Caudate nucleus (tissue), 63 donors: ENCODE measurements at places on chromosomes 11 and 22.
A peak's percentile ranks its signal among the peaks of the same experiment; 100 is the strongest.

GRCh38 chr11:61061081-61061826 is 41.0 kb upstream of the CD5 start:
- DNase-seq: no peak

DNA sequence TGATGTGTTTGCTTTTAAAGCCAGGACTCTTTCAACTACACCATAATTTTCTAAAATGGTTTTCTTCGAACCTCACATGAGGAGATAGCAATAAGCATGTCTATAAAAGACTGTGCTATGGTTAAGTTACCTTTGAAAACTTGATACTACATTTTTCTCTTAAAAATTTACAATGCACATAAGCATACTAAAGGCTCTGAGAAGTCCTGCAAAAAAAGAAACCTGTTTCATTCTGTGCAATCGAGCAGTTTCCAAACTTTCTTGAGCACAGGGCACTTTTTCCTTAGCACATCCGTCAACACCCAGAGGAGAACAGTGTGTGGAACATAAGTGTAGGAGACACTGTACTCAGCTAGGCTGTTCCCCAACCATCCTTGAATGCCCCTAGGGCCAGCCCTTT is 144.1 kb upstream of the ARHGAP20 start:
- no peak for DNase-seq

GRCh38 chr11:45185228-45185729 is 38.8 kb downstream of the PRDM11 start:
- no peak for DNase-seq

- no peak for DNase-seq
These were observed 24.0 kb downstream of the PANX1 start for GRCh38 chr11:94152678-94153065.

DNA sequence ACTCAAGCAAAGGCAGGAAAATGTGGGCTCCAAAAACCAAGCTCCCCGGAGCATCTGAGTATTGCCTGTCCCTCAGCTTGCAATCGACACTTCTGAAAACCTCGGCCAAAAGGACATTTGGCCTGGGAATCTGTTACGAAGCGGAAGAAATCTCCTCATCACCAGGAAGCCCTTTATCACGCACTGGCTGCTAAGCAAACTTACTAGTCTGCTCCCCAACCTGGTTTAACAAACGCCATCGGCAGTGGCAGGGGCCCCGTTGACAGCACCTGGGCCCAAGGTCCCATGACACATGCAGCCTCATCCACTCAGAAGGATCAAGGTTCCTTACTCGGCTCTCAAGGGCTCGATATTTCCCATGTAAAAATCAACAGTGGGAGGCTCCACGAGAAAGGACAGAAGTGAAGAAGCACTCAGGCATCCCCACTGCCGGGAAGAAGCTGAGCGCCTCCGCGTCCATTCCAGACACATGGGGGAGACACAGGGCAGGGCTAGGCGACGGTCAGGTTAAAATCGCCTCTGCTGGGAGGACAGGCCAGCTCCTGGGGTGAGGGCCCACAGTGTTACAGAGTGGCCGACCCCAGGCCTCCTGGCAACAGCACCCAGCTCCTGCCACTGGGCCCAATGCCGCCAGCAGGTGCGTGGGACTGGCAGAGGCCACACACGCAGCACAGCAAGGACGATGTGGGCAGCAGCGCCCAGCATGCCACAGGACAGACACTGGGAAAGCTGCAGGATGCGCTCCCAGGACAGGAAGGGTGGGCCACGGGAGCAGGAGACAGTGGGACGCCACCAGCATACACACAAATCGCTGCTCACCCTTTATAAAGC is 27.1 kb downstream of the BRD1 start:
- no peak for DNase-seq

- DNase-seq: no peak
These were observed 40.1 kb upstream of the TOLLIP start for GRCh38 chr11:1349327-1350041.

GRCh38 chr11:113873236-113873626 is 2.1 kb downstream of the USP28 start:
- DNase-seq: no peak

GRCh38 chr22:37370306-37370979 is 56.8 kb downstream of the ELFN2 start:
- DNase-seq: no peak

DNA sequence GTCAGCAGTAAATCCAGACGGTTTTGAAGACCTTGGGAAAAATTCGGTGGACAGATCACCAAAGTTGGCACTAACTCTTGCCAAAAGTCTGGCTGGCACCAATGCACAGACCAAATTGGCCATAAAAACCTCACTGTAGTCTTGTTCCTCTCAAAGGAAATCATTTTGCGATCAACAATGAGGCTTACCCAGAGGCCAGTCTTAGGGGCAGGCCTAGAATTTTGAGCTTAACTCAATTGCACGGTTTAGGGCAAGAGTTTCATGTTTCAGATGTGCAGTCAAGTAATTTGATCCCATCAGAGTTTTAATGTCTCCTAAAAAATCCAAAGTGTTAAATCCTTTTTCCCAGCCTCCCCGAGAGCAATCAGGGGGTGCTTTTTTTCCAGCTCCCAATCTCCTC is 19.0 kb downstream of the MPPED2 start:
- DNase-seq: no peak

- peak; percentile 75 for DNase-seq
These were observed 129.7 kb downstream of the LDLRAD3 start for GRCh38 chr11:36073411-36074203.

- DNase-seq: no peak
These were observed 5.5 kb downstream of the CDC42EP1 start for GRCh38 chr22:37565830-37566229.

GRCh38 chr22:35589071-35589755 is 27.9 kb downstream of the MB start:
- no peak for DNase-seq

- DNase-seq: peak; percentile 20
These were observed 102.5 kb downstream of the TIMP3 start for GRCh38 chr22:32904044-32904443.

DNA sequence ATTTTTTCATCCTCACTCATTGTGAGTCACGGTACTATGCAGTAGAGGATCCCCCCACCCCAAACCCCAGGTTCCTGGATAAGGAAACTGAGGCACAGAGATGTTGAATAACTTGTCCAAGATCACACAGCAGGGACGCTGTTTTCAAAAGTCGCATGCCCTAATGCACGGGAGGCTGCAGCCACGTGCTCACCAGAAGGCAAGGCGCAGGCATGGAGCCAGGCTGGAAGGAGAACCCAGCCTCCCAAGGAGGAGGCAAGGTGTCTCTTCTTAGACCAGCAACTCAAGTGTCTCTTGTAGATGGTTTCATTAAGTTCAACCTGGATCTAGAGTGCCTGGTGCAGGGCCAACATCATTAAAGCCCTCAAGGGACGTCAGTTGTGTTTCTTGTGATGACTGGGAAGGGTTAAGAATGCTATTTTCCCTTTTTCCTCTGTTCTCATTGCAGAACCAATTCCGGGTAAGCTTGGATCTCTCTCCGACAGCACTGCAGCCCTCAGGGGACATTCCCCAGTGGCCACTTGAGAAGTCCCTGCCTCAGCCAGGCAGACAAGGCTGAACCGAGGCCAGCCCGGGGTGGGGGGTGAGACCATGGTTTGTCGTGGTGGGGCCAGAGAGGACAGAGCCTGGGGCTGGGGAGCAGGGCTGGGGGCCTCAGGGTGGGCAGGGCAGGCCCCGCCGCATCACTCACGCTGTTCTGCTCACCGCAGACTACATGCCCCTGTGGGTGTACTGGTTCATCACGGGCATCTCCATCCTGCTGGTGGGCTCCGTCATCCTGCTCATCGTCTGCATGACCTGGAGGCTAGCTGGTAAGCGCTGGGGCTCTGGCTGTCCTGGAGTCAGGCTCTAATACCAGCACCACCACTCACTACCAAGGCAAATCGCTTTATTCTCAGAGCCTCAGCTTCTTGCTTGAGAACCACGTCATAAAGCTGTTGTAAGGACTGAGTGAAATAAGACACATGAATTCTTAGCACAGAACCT is 15.7 kb downstream of the TMEM121B start:
- no peak for DNase-seq

- no peak for DNase-seq
These were observed 72.8 kb upstream of the KCNQ1OT1 start for GRCh38 chr11:2772544-2773031.

GRCh38 chr22:49322861-49323622 is 504.6 kb downstream of the BRD1 start:
- no peak for DNase-seq

DNA sequence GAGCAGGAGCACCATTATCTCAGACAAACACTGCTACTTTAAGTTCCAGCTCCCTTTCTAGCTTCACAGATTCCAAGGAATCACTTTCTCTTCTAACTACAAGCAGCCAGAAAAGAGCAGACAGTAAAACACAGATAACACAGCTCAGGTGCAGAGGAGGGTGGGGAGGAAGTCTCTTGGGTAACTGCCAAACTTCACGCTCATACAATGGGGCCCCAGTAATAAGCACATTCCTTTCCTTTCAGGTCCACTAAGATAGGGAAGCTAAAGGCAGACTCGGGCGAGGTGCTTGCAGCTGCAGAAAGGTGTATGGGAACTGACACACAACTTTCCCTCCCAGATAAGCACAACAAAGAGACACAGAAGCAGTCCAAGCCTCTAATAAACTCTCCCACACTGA is 69.2 kb upstream of the OR9G4 start:
- DNase-seq: no peak

DNA sequence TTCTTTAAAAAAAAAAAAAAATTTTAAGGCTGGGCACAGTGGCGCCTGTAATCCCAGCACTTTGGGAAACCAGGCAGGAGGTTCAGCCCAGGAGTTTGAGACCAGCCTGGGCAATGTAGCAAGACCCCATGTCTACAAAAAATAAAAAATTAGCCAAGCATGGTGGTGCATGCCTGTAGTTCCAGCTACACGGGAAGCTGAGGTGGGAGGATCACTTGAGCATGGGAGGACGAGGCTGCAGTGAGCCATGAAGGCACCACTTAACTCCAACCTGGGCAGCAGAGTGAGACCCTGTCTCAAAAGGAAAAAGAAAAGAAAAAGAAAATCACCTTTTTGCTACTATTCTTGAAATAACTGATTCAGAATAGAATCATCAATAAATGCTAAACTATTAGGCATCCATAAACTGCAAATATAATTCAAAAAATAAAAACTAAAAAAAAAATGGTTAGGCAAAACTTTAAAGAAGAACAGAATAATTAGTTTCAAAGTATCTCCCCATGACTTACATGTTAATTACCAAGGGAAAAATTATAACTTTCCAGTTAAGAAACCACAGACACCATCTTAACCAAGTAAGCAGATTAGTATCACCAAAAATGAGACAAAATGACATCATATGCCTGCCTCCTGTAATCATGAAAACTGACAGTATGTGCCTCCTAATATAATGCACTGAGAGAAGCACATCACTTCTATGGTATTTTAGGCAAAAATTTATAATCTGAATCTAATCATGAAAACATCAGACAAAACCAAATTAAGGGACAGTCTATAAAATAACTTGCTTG is 63.6 kb downstream of the DENND5A start:
- DNase-seq: no peak

DNA sequence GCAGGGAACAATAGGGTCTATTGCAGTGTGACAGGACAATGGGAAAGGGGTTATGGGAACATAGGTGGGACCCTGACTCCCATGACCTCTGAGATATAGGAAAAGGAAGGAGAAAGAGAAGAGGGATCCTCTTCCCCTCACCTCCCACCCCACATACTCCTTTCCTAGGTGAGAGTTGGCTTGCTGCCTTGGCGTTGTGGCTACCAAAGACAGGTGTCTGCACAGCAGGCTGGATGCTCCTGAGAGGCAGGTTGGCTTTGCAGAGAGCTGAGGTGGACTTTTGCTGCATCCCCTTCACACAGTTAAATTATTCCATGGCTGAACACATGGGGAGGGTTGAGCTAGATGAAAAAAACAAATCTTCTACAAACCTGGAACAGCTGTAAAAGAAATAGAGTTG is 80.7 kb downstream of the SYT9 start:
- DNase-seq: no peak

- no peak for DNase-seq
These were observed 46.4 kb downstream of the CD82 start for GRCh38 chr11:44611687-44612434.

GRCh38 chr22:37353839-37354238 is 71.5 kb downstream of the CYTH4 start:
- no peak for DNase-seq

- DNase-seq: no peak
These were observed 155.1 kb downstream of the TENM4 start for GRCh38 chr11:79285756-79286155.

DNA sequence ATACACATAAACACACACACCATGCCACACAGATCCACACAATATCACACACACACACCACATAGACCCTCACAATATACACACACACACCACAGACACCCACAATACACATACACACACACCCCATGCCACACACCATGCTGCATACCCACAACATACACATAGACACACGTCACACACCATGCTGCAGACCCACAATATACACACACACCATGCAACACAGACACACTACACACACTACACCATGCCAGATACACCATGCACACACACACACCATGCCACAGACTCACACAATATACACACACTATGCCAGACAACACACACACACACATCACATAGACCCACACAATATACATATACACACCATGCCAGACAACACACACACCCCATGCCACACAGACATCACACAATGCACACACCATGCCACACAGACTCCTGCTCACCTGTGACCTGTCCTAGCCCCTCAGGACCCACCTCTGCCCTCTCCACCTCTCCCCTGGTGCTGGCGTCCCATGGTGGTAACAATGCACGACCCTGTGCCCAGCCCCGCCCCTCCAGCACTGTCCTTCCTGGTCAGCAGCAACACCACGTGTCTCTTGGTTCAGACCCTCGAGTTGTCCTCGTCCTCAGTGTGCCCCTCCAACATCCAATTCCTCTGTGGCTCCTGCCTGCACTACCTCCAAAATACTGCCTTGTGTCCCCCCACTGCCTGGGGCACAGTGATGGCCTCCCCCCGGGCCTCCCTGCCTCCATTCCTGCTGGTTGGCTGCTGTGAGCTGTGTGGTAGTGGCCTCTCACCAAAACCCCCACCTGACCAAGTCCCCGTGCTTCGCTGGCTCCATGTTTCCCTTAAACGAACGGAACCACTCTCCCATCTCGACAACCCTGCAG is 23.7 kb upstream of the RFPL3 start:
- DNase-seq: no peak

- no peak for DNase-seq
These were observed 49.2 kb downstream of the RPL27A start for GRCh38 chr11:8731647-8732323.

GRCh38 chr11:25928076-25928475 is 403.9 kb upstream of the ANO3 start:
- DNase-seq: no peak

DNA sequence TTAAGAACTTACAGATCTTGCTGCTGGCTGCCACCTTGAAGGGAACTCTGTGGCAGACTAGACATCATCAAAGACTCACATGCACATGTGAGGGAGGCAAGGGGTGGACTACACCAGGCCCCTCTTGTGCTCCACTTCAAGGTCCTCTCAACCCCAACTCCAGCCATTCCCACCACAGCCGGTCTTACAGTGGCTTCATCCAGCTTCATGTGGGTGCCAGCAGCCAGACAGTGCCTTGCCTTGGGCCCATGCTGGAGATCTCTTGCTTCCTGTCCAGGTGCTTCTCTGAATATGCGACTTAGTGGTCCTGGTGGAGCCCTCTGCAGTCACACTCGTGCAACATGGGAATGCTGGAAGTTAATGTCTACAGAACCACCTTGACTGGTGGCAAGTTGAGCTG is 44.6 kb upstream of the WNT7B start:
- no peak for DNase-seq

GRCh38 chr11:102459393-102459792 is 6.8 kb upstream of the TMEM123 start:
- no peak for DNase-seq

- no peak for DNase-seq
These were observed 57.9 kb upstream of the EIF3D start for GRCh38 chr22:36586852-36587251.
